ENCODE measurements at places on chromosomes 11 and 22.

- no peak for DNase-seq
Measured at GRCh38 chr11:134014511-134014910, 54.4 kb upstream of the JAM3 start.

GRCh38 chr22:27493796-27494195, 307.8 kb downstream of the MN1 start:
- no peak for DNase-seq

GRCh38 chr22:38207898-38208432, 6.2 kb downstream of the MAFF start:
- no peak for DNase-seq

DNA sequence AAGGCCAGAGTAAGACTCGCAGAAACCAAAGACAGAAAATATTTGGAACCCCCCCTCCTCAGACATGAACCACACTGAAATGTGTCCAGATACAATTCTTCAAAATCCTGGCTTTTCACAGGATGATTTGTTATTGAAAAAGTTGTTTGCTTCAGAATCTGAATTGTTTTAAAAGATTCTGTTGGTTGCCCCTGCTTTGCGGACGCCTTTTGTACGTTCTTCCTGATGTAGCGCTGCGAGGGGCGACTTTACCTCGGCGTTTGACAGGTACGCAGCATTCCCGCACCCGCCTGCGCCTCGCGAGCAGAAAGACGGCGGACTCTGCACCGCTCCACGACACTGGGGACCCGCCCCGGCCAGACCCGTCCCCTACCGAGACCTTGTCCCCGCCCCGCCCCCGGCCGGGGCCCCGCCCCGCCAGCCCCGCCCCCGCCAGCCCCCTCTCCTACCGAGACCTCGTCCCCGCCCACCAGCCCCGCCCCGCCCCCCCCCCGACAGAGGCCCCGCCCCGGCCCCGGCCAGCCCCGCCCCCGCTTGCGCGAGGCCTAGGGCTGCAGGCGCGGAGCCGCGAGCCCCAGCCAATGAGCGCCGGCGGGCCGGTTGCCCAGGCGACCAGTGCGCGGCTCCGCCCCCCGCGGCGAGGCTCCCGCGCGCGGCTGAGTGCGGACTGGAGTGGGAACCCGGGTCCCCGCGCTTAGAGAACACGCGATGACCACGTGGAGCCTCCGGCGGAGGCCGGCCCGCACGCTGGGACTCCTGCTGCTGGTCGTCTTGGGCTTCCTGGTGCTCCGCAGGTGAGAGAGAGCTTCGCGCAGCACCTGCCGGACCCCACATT, at the start of gene GLB1L2:
Gene GLB1L2 (plus strand): TSS at position 635 of the 835 bp plus-strand sequence. CDS start 74 bp downstream, at position 709.
- peak; percentile 65 for DNase-seq

DNA sequence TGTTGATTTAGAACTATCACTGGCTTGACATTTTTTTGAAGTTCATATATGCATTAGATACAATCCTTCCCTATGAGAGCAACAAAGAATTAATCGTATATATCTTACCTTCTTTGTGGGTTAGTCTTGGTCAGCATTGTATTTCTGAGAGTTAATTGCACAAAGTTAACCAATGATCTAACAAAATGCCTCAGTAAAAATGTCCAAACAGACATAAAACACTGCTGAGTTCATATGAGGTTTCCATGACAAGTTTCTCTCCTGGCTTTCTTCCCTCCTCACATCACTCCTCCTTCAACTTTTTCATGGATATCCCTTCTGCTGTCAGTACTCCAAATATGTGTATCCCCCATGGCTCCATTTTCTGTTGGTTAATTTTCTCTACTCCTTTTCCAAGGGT, 9.0 kb downstream of the MAP6 start:
- no peak for DNase-seq

GRCh38 chr11:1447845-1448825, 38.4 kb downstream of the MOB2 start:
- DNase-seq: no peak

DNA sequence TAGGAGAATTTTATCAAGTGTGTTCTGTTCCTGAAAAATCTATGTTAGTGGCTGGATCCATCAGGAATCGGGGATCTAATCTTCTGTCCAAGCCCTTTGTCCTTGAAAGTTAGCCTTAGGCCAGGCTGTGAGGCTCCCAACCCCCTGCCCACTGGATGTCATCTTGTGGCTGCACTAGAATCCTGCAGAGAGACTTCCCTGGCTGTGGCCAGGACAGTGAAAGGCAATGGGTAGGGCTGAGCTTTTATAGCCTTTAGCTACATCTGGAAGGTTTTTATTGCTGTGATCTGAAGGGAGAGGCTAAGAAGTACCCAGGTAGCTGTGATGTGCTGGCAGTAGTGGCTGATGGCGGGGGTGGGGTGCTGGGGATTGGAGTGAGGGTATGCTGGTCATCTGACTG, 2.1 kb downstream of the OAF start:
- no peak for DNase-seq

DNA sequence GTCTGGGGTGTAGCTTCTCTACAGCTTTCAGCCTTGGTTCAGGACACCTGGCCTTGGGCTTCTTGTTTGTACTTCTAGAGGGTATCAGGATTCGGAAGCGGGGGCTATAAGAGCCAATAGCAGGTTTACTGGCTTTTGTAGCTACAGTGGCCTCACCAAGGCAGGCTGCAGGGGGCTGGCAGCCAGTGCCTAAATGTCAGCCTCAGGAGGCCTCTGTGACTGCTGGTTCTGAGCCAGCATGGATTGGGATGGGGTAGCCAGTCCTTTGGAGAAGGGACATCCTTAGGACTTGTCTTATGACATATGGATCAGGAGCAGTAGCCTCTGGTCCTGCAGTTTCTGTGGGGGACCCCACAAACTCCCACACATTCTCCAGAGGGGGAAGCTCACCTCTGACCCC, 29.9 kb downstream of the EIF3F start:
- DNase-seq: no peak

DNA sequence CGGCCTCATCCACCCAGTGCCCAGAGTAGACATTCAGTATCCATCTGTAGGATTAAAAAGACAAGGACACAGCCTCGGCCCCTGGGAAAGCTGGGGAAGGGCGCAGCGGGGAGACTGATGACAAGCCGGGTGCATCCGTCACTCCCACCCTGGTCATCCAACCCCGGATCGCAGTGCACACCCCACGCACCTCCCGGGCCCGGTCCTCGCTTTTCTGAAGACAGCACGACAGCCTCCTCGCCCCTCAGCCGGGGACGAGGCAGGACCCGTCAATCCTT, 1.1 kb downstream of the FCHSD2 start:
- no peak for DNase-seq

Measured in T-cell (primary cell).